GM12865 (cell line): ENCODE measurements at places on chromosomes 2 and 18.
A peak's percentile ranks its signal among the peaks of the same experiment; 100 is the strongest.

DNA sequence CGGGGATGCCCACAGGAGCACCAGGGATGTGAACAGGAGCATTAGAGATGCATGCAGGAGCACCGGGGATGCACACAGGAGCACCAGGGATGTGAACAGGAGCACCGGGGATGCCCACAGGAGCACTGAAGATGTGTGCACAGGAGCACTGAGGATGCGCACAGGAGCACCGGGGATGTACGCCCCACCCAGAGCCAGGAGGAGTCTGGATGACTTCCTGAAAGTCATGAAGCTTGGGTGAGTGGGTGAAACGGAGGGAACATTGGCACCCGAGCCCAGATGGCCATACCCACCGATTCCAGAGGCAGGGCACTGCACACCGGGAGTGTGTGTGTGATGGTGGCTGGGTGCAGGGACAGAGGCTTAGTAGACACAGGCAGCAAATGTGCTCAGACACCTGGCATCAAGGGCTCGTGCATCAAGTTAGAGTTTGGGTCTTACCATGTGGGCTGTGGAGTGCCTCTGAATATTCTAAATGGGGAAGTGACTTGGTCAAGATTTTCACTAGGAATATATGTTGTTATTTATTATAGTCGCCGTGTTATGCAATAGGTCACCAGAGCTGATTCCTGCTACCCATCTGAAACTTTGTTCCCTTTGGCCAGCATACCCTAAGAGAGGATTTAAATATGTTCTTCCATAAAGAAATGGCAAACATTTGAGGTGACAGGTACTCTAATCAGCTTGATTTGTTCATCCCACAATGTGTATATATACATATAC is 365.8 kb upstream of the MYT1L start:
- DNase-seq = no peak

DNA sequence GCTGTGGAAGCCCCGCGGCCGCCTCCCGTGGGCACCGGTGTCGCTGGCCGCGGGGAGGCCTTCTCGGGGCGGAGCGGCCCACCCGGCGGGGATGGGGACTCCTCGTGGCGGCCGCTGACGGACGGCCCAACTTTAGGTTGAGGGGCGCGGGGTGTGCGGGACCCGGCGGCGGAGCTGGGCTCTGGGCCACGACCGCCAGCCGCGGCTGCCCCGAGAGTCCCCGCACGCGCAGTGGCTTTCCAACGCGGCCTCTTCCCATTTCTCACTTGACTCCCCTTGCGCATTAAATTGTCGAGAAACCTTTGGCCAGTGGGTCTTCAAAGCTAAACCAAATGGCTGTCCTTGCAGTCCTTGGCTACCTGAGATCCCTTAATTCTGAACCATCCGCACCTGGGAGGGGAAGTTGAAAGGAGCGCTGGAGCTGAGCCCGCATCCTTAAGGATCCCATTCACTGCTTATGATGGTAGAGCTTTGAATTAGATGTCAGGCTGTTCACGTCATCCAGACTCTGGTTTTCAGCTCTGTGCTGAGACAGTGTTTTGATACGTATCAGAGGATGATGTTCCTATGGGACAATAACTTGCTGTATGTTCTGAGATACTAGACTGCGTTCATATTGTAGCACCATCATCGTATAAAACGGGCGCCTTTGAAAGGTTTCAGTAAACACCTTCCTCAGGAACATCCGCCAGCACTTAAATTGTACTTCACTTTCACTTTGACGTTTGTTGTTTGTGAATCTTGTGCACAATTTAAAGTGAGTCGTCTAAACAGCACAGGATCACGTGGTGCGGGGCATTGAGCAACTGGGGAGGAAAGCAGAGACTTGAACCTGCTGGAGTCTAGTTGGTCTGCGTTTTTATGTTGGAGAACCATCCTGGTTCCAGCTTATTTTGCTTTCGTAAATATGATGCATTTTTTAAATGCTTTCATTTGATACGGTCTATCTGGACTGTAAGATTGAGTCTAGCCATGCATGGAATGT is 874 bp downstream of the CLIP4 start:
- DNase-seq = peak; percentile 89

DNA sequence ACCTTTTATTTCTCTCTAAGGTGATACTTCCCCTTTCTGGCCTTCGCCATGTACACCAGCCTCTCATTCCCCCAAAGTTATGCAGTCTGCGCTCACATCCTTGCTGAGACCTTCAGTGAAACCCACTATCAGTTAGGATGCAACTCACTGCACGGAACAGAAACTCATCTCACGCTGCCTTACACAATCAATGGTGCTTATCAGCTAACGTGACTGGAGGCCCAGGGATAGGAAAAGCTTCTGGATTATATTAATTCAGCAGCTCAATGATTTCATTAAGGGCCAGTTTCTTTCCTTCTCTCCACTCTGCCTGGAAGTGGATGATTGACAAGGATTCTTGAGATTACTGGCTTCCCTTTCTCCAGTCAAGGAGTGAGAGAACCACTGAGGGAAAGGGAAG is 44.8 kb downstream of the CDH2 start:
- no peak for DNase-seq

- DNase-seq = peak; percentile 13
Observed at GRCh38 chr18:2686349-2686968, 30.9 kb downstream of the SMCHD1 start.

DNA sequence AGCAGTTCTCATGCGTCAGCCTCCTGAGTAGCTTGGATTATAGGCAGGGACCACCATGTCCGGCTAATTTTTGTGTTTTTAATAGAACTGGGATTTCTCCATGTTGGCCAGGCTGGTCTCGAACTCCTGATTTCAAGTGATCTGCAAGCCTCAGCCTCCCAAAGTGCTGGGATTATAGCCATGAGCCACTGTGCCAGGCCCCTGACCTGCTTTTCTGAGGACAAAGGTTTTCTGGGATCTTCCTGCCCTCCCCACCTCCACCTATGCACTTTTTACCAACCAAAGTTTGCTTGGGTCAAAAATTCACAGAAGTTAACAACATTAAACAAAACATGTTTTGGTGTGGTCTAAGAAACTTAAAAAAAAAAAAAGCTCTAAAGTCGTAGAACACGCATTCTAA is 259.9 kb downstream of the HAUS1 start:
- DNase-seq = no peak

GRCh38 chr2:25286025-25286400 is 55.7 kb downstream of the DNMT3A start:
- peak; percentile 73 for DNase-seq

- DNase-seq = no peak
Observed at GRCh38 chr2:134491771-134492441, 226.9 kb downstream of the TMEM163 start.

GRCh38 chr2:46315103-46315890 is 18.1 kb downstream of the EPAS1 start:
- no peak for DNase-seq

GRCh38 chr2:58527647-58528046 is 286.5 kb upstream of the FANCL start:
- DNase-seq = no peak

- no peak for DNase-seq
Observed at GRCh38 chr2:140436936-140437335, 1656.7 kb upstream of the NXPH2 start.

DNA sequence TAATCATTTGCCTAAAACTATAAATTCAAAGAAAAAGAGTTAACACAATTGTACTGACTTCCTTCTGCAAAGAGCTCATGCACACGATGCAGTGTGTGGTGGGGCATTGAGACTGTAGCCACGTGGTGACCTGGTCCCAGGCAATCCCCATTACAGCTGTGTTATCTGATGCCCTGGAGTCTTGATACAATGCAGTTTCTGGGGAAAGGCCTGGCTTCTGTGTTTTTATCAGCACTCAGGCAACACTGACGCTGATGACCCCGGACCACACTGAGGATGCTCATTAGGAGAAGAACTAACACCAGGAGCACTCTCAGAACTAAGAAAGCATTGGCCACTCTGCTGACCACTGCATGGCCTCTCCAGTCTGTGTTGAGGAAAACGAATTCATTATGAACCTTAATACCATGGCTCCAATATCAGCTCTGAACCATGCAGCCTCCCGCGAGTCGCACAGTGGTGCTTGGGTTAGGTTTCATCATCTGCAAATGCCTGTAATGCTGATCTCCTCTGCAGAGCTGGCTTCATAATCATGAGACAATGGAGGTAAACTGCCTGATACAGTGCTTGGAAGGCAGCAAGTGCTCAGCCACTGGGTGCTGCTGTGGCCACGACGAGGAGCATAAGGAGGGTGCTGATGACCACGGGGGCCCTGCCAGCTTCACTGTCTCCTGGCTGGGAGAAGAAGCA is 218.5 kb downstream of the MYT1L start:
- DNase-seq = no peak

- no peak for DNase-seq
Observed at GRCh38 chr2:134718817-134719814, at the start of gene TMEM163. TSS of gene TMEM163 (minus strand) at chr2:134719000.

DNA sequence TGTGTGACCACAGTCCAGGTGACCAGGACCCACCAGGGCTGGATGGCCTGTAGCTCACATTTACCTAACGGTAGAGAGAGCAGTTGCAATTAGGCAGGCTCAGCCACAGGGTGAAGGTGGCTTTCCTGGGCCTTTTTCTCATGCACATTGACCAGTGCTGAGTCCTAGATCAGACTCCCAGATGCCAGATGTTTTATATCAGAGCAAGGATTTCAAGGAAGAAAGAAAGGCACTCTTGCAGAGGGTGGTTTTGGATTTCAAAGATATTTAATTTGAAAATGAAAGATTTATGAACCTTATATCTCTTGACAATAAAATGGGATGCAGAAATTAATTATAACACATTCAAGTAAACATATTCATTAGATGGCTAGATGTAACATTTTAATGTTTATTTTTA is 694.2 kb upstream of the GYPC start:
- no peak for DNase-seq

GRCh38 chr2:149537092-149537726 is 50.4 kb downstream of the MMADHC start:
- DNase-seq = no peak
